ENCODE measurements at places on chromosomes 16 and 17. TPM values are rescaled to one million over a fixed set of nuclear protein-coding genes. Genes with fewer than 3 reads are reported as not detected.

Gene EIF3C
- 512 TPM for total RNA-seq

GRCh38 chr17:14015271-14015670, 54.0 kb upstream of the COX10 start:
- no peak for DNase-seq

- DNase-seq = no peak
These were observed 234.6 kb upstream of the CDH5 start for GRCh38 chr16:66131895-66132294.

Gene GLP2R
- total RNA-seq = not detected

DNA sequence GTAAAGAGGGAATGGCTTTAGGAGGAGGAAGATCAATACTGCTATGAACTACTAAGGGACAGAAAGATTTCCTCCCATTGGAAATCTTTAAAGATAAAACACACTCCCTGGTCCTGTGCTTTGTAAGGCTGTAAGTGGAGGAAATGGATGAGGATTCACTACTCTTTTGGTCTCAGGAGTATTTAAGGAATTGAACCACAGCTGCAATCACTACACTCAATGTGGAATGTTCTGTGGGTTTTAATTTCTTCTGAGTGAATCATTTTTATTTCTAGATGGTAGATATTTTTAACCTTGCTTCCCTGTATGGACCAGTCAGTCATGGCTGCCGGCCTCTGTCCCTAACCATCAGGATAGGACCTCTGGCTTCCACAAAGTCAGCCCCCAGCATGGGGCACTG, 65.6 kb downstream of the SDR42E1 start:
- no peak for DNase-seq

DNA sequence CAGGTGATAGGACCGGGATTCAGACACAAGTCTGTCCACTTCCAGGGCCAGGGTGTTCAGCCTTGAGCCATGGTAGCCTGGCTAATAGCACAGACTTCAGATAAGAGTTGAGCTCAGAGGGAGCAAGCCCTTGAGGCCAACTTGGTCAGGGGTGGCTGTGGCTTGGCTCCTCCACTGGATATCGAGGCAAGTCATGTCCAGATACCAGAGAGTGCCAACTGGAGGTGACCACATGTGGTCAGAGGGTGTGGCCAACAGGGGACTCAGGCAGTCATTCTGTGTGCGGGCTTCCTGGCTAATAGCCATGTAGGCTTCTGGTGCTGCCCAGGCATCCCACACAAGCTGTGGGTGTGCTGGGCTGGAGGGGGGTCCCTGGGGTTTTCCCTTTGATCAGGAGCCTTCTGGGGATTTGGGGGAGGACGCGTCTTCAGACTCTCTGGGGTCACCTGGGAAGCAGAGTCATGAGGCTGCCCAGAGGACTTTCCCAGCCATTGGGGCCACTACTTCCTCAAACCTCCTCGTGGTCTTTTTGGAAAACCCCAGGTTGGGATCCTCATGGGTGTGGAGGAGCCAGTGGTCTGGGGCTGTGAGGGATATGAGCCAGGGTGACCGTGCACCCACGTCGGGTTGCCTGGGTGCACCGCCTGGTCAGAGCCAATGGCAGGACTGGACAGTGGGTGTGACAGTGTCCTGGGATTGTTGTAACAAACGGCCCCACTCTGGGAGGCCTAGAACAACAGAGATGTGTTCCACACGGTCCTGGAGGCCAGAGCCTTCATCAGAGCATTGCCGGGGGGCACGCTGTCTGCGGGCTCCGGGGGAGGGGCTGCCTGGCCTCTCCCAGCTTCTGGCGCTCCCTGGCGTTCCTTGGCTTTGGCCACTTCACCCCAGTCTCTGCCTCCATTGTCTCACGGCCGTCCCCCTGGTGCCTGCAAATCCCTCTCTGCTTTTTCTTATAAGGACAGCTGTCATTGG, 25.0 kb downstream of the COX4I1 start:
- DNase-seq = no peak

Gene HS3ST3B1
- 1.8 TPM for total RNA-seq

GRCh38 chr16:71629278-71630016, 3.5 kb downstream of the MARVELD3 start:
- DNase-seq = no peak

- DNase-seq = no peak
These were observed 763 bp downstream of the ZKSCAN2 start for GRCh38 chr16:25256695-25257469.

GRCh38 chr16:16029431-16030011, 80.1 kb downstream of the ABCC1 start:
- no peak for DNase-seq

- DNase-seq = no peak
These were observed 236.6 kb upstream of the NLRP1 start for GRCh38 chr17:5820721-5821456.
